Naive B cell (primary cell): ENCODE measurements at places on chromosomes 3 and 15. TPM values are rescaled to one million over a fixed set of nuclear protein-coding genes. Genes with fewer than 3 reads are reported as not detected.
A peak's percentile ranks its signal among the peaks of the same experiment; 100 is the strongest.

GRCh38 chr3:129295286-129295685, 16.6 kb downstream of the HMCES start:
- DNase-seq, result no peak

- no peak for DNase-seq
These were observed 372.2 kb upstream of the SGO1 start for GRCh38 chr3:20558161-20558560.

DNA sequence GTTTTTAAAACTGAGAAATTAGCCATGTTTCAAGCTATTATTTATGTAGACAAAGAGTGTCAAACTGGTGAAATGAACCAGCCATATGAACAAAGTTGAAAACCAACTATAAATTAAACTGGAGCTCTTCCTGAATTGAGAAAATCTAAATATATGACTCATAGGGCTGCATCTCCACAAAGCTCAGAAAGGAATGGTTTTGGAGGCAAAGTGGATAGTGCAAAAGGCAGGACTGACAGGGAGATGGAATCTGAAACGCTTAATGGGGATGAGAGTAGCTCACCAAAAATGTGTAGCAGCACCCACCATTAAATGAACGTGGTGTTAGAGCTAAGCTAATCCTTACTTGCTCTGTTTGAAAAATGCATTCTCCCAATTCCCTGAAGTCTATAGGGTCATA, 1066.0 kb downstream of the AGBL1 start:
- no peak for DNase-seq

GRCh38 chr3:30551266-30551665, 55.1 kb upstream of the TGFBR2 start:
- DNase-seq, result peak; percentile 47

GRCh38 chr3:46316206-46316605, 37.7 kb upstream of the CCR2 start:
- DNase-seq, result peak; percentile 32

DNA sequence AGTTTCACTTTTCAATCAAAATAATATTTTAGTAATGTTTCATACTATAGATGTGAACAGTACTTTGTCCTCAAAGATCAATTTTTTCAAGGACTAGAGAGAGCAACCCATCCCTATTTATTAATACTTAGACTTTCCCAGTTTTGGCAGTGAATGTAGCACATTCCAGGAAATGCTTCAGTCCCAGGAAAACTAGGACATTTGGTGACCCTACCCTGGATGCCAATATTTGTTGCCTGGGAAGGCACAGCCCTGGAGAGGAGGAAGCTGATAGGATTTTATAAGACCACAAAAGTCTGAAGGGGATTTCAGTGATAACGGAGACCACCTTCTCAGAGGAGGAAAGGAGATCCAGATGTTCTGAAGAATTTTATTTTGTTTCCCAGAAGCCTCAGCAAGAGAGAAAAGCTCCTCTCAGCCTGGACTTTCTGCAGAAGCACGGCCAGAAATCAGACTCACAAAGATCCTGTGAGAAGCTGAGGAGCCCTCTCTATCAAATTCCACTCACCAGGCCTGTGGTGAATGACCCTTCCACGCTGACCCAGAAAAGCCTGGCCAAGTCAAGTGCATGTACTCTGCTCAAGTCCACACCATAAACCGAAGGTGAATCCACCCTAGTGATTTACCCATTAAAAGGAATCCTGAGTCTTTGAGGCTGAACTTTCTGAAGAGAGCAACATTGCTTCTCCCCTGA, 87.7 kb upstream of the ABHD17C start:
- no peak for DNase-seq

DNA sequence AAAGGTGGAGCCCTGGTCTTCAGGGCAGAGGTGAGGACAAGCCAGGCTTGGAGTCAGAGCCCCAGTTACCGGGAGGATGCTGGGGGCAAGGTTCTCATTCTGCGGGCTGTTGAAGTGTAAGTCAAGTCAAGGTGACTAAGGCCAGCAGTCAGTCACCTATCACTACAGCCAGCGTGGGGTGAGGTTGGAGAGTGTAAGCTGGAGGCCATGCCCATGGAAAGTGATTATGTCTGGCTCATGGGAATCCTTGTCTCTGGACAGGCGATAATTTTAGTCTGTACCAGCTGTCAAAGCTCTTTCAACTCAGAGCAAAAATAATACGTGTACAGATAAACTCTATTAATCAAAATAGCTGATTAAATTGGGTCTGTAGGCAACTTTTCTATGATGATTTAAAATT, 143.1 kb downstream of the NR2F2 start:
- no peak for DNase-seq

DNA sequence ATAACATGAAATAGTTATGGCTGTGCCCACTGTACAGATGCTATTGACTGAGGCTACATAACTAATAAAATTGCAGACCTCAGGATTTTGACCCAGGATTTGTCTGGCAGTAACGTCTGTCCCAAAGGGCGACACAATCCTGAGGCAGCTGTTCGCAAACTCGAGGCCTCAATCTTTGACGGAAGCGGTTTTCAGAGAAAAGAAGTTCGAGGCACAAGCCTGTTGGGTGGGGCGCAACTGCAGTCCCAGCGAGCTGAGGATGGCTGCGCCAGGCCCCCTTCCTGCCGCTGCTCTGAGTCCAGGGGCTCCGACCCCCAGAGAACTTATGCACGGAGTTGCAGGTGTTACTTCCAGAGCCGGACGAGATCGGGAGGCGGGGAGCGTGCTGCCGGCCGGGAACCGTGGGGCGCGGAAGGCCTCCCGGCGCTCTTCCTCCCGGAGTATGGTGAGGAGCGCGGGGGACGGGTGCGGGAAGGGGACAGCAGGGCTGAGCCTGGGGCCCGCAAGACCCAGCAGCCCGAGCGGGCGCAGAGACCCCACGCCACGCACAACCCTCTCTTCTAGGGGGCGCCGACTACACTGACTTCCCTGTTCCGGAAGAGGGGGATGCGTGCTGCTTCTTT, at the start of gene PARP15:
Gene PARP15, plus strand, starts transcription at position 242 of the 623 bp plus-strand sequence. Its CDS starts 18 bp downstream, at position 260.
- peak; percentile 52 for DNase-seq

DNA sequence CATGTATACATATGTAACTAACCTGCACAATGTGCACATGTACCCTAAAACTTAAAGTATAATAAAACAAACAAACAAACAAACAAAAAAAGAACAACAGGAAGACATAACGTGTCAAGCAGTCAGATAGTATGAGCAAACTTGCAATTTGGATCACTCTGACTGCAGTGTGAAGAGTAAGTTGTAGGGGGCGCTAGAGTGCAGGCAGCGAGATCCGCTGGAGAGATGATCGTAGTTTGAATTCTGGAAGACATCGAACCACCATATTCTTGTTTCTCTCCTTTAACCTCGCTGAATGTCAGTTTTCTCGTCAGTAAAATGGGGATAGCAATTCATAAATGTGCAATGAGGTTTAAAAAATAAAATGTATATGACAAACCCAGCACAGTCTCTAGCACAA, 165.2 kb upstream of the LMCD1 start:
- no peak for DNase-seq

GRCh38 chr3:61178167-61178566, 73.1 kb downstream of the FHIT start:
- DNase-seq, result no peak

- DNase-seq, result no peak
These were observed 73.8 kb downstream of the SMAD3 start for GRCh38 chr15:67138891-67139855.

DNA sequence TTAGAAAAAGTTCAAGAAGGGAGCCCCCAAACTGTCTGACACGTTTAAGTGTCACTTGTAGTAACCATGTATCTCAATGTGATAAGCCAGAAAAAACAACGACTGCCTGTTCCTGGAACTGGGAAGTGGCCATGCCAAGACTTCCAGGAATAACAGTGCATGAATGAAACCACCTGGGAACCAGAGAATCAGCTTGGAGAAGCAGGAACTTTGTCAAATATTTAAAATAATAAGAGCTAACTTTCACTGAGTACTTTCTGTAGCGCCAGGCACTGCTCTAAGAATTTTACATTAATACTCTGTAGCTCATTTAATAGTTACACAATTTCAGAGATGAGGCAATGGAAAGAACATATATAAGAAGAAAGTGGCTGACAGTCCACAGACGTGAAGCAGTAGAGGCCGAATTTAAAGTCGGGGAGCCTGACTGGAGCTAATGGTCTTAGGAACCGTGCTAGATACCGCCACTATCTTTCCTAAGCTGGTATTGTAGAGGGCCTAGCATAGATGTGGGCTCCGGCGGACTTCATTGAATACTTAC, 876 bp downstream of the PLSCR1 start:
- DNase-seq, result no peak

GRCh38 chr3:185729337-185730055, 95.3 kb downstream of the IGF2BP2 start:
- DNase-seq, result no peak

GRCh38 chr3:50450209-50450921, 53.1 kb downstream of the CACNA2D2 start:
- DNase-seq, result peak; percentile 9

DNA sequence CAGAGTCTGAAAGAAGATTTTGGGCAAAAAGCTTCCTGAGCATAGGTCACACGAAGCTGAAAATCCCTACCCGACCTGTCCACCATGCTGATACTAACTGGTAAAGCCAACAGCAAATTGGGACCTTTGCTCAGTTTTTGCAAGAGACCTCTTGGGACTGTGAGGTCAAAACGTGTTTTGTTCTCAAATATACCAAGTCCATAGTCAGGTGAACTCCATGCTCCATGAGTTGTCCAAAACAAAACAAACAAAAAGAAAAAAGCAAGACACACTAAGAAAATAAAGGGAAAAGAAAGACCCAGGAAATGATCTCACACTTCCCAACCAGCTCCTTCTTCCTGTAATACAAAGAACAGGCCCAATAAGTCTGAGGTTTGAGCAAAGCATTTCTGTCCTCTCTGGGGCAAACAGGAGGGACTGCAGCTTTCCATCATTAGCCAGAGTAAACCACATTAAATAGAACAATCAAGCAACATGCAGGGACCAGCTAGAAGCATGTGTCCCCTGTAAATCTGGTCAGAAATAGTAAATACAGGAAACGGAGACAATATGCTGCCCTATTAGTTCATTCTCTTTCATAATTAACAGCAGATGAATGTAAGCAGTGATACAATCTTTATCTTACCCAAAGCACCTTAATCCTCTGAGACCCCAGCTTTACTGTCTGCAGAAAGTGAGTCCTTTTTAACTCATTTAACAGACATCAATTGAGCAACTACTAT, 125.0 kb upstream of the LIPC start:
- DNase-seq, result no peak

DNA sequence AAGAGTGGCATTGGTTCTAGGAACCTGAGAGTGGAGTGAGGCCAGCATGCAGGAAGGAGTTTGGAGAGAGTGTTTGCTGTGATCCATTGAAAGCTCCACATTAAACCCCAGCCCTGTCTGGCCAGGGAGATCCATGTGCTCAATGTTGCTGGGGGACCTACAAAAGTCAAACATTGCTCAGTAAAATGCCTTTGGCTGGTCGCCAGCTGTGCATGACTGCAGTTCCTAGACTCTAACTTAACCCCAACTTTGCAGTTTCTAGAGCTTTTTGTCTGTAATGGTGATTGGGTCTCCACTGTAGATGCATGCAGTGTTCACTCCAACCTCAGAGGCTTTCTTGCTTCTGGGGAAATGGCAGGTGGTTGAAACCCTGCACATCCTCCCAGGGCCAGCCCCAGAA, 99.7 kb upstream of the ABHD17C start:
- no peak for DNase-seq

GRCh38 chr3:149020839-149021252, 29.5 kb downstream of the GYG1 start:
- no peak for DNase-seq

- DNase-seq, result no peak
These were observed 67.0 kb downstream of the SCN11A start for GRCh38 chr3:38984731-38985130.

DNA sequence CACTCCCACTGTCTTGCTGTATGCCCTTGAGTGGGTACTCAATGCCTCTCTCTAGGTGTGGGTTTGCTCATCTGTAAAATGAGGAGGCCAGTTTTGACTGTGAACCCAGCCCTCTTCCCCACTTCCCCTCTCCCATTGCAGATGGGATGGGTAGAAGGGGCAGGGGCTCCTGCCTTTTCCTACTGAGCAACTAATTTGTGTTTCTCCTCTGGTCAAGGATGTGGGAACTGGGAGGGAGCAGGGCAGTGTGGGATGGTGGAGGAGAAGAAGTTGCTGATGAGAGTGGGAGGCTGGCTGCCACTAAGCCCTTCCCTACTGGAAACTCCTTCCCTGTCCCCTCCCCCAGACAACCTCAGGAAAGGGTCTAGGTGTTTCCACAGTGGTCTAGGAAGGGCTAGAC, 20.1 kb upstream of the ANKDD1A start:
- no peak for DNase-seq

GRCh38 chr3:188389711-188390342, 235.9 kb downstream of the LPP start:
- DNase-seq, result peak; percentile 86

GRCh38 chr3:567488-568185, 371.1 kb downstream of the CHL1 start:
- DNase-seq, result no peak

DNA sequence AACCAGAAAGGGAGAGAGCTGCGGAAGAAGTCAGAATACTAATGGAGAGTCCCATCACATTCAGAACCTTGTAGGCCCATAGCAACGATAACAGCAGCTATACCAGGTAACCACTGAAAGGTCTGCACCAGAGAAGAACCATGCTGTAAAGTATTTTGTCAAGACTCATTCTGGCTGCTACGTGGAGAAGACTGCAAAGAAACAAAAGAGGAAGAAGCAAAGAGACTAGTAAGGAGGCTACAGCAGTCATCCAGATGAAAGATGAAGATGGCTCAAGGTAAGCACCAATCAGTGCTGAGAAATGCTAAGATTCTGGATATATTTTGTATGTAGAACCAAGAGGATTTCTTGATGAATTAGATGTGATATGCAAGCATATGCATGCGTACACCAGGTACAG, 39.6 kb downstream of the ACAP2 start:
- no peak for DNase-seq

GRCh38 chr3:28900301-28900700, 380.6 kb upstream of the RBMS3 start:
- DNase-seq, result no peak

- DNase-seq, result no peak
These were observed 92.6 kb downstream of the ERC2 start for GRCh38 chr3:56375654-56376053.

DNA sequence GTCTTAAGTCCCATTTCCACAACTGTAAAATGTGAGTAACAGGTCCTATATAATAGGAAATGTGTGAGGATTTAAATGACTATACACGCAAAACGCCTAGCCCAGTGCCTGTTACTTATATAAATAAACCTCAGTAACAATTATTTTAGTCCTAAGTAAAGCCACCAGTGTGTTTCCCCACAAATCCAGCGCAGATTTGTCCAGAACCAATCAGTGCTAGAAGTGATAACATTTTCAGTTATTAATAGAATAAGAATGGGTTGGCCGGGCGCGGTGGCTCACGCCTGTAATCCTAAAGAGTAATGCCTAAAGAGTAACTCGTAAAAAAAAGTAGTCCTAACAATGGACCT, 561 bp downstream of the RPAP1 start:
- no peak for DNase-seq

The CCRL2 gene
- polyA plus RNA-seq, result 0.73 TPM

The LDHAL6B gene
- 0.14 TPM for polyA plus RNA-seq

The TLR9 gene
- polyA plus RNA-seq, result 1.6 TPM

The A4GNT gene
- not detected for polyA plus RNA-seq

The SLC30A4 gene
- 10.2 TPM for polyA plus RNA-seq

The ERICH6 gene
- polyA plus RNA-seq, result not detected

The FSTL1 gene
- not detected for polyA plus RNA-seq

The SCAANT1 gene
- not detected for polyA plus RNA-seq

The GP5 gene
- polyA plus RNA-seq, result 0.17 TPM
